ENCODE measurements at places on chromosomes 2 and 18. TPM values are rescaled to one million over a fixed set of nuclear protein-coding genes. Genes with fewer than 3 reads are reported as not detected.

Gene MITD1
- 23.3 TPM for total RNA-seq

Gene KCNE4
- total RNA-seq: 4.9 TPM

DNA sequence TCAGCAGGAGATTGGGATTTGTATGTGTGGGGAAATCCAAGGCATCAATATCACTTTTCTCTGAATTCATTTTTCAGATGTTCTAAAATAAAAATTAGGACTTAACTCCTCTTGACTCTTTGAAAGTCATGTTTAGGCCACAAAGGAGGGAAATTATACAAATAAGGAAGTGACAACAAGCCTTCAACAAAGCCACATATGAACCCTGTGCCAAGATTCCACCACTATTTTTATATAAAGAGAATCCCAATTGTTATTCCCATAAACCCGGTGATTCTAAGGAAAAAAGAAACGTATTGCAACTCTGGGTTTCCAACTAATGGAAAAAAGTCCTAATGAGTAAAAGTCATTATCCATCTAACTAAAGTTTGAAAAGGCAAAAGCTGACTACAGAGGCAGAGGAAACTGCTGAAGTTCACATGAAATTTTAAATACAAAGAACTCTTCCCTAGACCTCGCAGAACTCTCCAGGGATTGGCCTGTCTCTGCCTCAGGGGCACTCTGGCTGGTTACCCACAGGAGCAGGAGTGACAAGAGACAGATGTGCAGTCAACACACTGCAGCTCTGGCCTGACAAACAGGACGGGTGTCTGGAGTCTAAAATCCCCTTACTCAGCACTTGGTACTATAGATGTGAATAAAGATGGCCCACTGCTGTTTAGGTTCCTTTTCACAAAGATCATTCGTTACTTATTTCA lies 11.5 kb downstream of the NPC1 start:
- no peak for DNase-seq
- peaks cover 24% of the 10 kb centered on the region for H3K36me3 ChIP-seq
- no peaks in the 10 kb centered on the region for H3K27me3 ChIP-seq
- H3K4me3 ChIP-seq: no peak overlapping the region

DNA sequence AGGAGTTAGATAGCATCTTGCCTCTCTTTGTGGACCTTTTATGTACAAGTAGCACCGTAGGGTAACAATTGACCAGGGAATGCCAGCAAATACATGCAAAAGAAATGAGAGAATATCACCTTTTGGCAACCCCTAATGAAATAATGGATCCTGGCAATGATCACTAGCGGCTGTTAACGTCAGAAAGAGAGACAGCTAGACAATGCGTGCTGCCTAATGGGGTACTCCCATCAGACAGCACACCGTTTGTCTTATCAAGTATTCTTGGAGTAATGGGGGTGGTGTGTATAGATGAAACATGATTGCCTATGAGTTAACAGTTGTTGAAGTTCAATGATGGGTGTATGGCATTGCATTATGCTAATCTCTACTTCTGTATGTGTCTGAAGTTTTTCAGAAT lies 1.6 kb downstream of the ELAC1 start:
- H3K36me3 ChIP-seq: no peaks in the 10 kb centered on the region
- peak overlapping the region; percentile 95 for H3K27ac ChIP-seq
- DNase-seq: no peak
- peaks cover 15% of the 10 kb centered on the region for H3K4me1 ChIP-seq

Gene SIX2
- 16.7 TPM for total RNA-seq

- H3K36me3 ChIP-seq: no peaks in the 10 kb centered on the region
- H3K4me3 ChIP-seq: no peak overlapping the region
- no peaks in the 10 kb centered on the region for H3K4me1 ChIP-seq
- no peak for DNase-seq
- H3K27me3 ChIP-seq: no peaks in the 10 kb centered on the region
- H3K27ac ChIP-seq: no peak overlapping the region
Measured at GRCh38 chr2:95052804-95053479, 27.4 kb downstream of the MAL start.

Gene HOXD12
- 1.7 TPM for total RNA-seq

- DNase-seq: no peak
- H3K36me3 ChIP-seq: no peaks in the 10 kb centered on the region
- H3K4me1 ChIP-seq: no peaks in the 10 kb centered on the region
- no peaks in the 10 kb centered on the region for H3K27me3 ChIP-seq
Measured at GRCh38 chr2:106720026-106720425, 165.9 kb downstream of the ST6GAL2 start.

Data from vagina (tissue), 2 donors.